ENCODE measurements at places on chromosomes 6 and 20.

- peak; percentile 25 for DNase-seq
Measured at GRCh38 chr20:48404598-48404997, 423.2 kb downstream of the PREX1 start.

GRCh38 chr20:61875221-61875885 lies 190.3 kb downstream of the TAF4 start:
- DNase-seq: no peak

- DNase-seq: no peak
Measured at GRCh38 chr6:129789974-129790373, 71.1 kb downstream of the TMEM244 start.

DNA sequence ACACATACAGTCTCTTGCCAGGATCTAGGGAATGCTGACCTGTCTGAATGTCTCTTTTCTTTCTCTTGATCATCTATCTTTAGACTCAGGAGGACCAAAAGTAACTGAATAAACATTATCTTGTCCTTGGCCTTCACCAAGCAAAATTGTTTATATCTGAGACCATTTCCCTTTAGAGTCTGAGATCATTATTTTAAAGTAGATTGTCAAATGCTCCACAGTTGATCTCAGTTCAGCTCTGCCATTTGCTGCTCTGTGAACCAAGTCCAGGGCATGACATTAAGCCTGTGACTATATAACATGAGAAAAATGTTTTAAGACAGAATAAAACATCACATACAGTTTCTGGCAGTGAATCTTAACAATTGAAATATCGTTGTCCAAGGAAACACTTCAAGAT lies 148.3 kb upstream of the NRSN1 start:
- DNase-seq: no peak

- no peak for DNase-seq
Measured at GRCh38 chr6:88442737-88443136, 276.6 kb upstream of the CNR1 start.

- DNase-seq: no peak
Measured at GRCh38 chr6:40098774-40099173, 164.5 kb upstream of the MOCS1 start.

DNA sequence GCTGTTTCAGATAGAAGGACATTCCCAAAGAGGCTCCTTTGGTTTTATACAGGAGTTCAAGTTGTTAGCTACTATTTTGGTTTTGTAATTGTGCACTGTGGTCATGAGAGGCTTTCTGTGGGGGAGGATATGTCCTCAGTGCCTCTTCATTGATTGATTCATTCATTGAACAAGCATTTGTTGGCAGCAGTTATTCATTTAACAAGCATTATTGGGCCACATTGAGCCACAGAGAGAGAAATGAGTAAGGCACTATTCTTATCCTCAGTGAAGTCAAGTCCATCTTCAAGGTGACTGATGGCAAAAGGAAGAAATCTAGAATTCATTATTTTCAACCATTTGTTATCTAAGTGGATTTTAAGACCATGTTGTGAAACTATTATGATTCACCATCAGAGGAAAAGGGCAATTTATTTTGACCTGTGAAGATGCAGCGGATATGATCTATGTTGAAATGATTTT lies 697.2 kb upstream of the CITED2 start:
- no peak for DNase-seq

GRCh38 chr20:39547546-39548408 lies 585.6 kb downstream of the DHX35 start:
- DNase-seq: peak; percentile 24

DNA sequence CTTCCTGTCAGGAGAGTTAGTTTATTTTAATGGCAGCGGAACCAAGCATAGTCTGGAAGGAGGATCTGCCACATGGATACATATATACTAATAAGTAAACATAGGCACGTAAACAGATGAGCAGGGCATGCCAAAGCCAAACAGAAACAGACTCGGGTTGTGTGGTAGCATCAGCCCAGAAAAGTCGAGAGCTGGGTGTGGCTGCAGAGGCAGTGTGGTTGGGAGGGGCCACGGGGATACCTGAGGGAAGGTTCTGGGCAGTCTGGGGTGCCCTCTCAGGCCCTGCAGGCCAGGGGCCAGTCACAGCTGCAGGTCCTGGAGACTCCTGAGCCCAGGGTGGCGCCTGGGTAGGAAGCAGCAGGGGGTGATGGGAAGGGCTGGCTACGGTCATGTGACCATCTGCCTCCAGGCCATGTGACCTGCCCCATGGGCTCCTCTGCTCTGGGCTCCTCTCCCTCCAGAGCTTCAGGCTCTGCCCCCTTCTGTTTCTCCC lies 42.8 kb upstream of the MRPS10 start:
- peak; percentile 86 for DNase-seq

GRCh38 chr20:4853004-4853403 lies 131.3 kb downstream of the PRND start:
- no peak for DNase-seq

GRCh38 chr6:41972826-41973225 lies 31.2 kb upstream of the CCND3 start:
- DNase-seq: no peak

GRCh38 chr6:165988302-165988756 lies 179.3 kb downstream of the TBXT start:
- DNase-seq: no peak

DNA sequence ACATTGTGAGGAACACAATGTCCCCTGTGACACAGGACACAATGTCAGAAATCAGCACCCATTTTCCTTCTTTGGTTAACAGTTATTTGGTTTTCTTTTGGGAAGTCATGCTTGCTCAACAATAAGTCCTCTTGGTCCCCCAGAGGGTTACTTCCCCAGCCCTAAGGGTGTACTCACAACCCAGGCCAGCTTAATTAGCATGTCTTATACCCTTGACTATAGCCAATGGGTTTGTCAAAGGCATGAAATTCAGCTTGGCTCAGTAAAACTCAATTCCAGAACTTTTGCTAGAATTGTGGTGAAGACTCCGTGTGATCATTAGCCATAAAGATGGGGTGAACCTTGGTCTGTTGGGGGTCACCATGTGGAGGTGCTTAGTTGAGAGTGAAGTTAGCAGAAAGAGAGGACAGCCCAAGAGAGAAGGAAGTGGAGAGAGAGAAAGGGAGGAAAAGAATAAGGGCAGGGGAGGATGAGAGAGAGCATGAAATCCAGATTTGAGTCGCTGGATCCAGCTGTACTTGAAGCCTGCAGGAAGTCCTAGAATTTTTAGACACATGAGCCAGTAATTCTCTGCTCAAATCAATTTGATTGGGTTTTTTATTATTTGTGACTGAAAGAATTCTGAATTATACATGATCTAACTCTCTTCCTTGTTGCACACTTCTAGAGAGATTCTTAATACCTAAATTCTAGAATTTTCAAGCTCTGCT lies 321.3 kb upstream of the JAG1 start:
- no peak for DNase-seq

- peak; percentile 29 for DNase-seq
Measured at GRCh38 chr6:75602246-75603105, 796 bp downstream of the SENP6 start.

- DNase-seq: no peak
Measured at GRCh38 chr6:25944688-25945574, 14.4 kb upstream of the SLC17A2 start.

GRCh38 chr6:118650582-118651281 lies 659 bp downstream of the CEP85L start:
- DNase-seq: no peak

- no peak for DNase-seq
Measured at GRCh38 chr6:99492092-99492491, 23.1 kb downstream of the USP45 start.

GRCh38 chr6:117624869-117625481 lies 22.7 kb upstream of the GOPC start:
- DNase-seq: peak; percentile 3

DNA sequence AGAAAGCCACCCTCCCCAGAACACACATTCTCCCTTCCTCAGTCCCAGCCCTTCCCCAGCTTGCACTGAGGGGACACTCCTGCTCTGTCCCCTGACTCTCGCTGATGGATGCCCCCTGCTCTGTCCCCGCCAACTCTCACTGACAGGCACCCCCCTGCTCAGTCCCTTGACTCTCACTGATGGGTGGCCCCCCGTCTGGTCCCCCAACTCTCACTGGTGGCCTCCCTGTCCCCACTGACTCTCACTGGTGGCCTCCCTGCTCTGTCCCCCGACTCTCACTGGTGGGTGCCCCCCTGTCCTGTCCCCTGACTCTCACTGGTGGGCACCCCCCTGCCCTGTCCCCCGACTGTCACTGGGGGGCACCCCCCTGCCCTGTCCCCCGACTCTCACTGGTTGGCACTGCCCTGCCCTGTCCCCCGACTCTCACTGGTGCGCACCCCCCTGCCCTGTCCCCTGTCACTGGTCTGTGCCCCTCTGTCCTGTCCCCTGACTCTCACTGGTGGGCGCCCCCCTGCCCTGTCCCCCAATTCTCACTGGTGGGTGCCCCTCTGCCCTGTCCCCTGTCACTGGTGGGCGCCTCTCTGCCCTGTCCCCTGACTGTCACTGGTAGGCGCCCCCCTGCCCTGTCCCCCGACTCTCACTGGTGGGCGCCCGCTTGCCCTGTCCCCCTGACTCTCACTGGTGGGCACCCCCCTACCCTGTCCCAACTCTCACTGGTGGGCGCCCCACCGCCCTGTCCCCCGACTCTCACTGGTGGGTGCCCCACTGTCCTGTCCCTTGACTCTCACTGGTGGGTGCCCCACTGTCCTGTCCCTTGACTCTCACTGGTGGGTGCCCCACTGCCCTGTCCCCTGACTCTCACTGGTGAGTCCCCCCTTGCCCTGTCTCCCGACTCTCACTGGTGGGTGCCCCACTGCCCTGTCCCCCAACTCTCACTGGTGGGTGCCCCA lies 60.9 kb downstream of the GINS1 start:
- no peak for DNase-seq

GRCh38 chr6:28000351-28001045 lies 43.5 kb downstream of the OR2B6 start:
- DNase-seq: no peak

- DNase-seq: no peak
Measured at GRCh38 chr20:35117196-35117595, 24.6 kb upstream of the TRPC4AP start.

DNA sequence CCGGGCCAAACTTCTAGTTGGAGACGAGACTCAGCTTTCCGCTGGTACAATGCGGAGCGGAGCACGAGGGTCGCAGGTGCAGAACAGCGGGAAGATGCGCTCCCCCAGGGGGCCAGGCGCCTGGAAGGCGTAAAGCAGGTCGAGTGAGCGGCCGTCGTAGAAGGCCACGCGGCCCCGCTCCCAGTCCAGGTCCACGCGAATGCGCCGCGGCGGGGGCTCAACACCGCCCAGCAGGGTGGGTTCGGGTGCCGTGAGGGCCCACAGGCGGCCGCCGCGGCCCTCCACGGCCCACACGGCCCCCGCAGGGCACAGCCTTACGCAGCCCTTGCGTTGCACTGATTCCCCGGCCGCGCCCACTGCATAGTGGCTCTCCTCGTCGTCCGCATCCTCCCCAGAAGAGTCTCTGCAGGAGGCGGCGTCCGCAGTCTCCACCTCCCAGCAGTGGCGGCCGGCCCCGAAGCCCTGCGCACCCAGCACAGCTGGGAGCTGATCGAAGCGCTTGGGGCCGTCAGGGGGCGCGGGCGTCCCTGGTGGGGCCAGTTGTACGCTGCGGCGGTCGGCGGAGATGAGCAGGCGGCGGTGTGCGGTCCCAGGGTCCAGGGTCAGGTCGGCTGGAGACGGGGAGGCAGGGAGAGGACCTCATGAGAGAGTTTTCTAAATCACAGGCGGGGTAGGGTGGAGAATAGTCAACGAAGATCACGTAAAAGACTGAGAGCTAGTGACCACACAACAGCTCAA lies 4.3 kb downstream of the PPP1R11 start:
- no peak for DNase-seq

DNA sequence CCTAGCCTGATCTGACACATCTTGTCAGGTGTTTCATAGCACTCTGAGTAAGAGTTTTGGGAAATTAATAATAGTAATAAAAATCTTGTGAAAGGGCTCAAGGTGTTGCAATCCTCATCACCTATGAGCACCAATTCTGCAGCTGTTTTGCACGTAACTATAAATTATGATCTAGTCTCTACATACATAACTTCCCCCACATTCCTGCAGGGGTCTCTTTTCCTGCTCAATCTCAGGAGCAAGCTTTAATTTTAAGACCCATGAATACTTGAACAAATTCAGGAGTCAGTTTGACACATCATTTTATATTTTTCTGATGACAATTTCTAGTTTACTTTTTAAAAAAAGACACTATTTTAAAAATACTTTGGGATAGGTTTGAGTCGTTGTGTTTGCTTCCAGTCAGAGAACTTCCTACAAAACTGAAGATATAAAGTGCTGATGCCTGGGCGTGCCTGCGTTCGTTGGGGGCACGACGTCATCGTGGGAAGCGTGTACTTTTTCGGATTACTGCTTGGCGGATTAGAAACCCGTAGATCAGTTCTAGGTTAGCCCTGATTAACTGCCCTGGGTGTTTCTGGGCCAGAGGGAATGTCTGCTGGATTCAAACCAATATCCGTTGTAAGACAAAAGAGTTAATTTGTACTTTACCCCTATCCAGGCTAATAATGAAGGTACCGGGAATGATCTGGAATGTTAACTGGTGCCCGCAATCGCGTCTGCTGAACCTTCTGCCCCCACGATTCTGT lies 1.0 kb upstream of the E2F3 start:
- DNase-seq: peak; percentile 59

DNA sequence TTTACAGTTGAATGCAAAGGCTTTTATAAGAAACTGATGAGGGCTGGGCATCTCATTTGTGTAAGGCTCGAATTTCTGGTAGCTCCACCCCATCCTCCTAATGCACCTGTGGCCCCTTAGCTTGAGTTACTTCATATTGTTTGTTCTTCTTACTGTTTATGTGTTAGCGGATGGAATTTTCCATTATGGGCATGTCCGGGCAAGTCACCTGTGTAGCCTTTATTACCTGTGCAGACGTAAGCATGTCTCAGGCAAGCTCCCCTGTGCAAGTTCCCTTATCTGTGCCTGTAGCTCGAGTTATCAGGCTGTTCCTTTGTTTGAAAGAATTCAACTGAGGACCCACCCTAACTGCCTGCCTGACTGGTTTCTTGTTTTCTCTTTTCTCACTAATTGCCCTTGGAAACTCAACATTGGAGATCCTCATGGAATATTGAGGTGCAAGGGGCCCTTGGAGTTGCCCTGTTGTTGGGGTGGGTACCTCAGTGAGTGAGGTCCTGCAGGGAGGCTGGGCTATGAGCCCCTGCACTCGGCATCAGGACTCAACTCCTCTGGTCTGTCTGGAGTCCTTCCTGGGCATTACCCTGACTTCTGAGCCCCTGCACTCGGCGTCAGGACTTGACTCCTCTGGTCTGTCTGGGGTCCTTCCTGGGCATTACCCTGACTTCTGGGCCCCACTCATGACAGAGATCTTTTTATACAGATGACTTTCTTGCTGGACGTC lies 207.9 kb upstream of the SULF2 start:
- no peak for DNase-seq

DNA sequence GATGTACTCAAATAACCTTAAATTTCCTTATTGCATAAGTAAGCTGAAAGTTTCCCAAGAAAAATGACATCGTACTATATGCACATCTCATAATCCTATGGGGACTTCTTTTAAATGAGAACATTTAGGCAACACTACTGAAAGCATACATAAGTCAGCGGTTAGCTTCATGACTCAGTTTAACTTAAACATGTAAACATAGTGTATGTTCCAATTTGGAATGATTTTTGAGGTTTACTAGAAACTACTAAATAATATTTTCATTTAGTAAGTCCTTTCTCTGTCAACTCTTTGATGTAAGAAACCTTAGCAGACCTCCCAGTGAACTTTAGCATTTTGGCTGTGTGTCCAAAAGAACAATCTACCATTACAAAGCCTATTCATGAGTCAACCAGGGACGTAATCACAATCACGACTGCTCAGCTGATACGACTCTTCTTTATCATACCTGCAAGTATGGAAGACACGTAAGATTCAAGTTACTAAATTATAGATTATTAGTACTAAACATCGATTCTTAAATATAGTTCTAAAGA lies 19.3 kb downstream of the HIVEP2 start:
- DNase-seq: no peak

Measured in Jurkat, Clone E6-1 (cell line).